ENCODE measurements at places on chromosomes 1 and 21. TPM values are rescaled to one million over a fixed set of nuclear protein-coding genes. Genes with fewer than 3 reads are reported as not detected.

- DNase-seq: no peak
Observed at GRCh38 chr1:56069824-56070223, 509.5 kb downstream of the PLPP3 start.

DNA sequence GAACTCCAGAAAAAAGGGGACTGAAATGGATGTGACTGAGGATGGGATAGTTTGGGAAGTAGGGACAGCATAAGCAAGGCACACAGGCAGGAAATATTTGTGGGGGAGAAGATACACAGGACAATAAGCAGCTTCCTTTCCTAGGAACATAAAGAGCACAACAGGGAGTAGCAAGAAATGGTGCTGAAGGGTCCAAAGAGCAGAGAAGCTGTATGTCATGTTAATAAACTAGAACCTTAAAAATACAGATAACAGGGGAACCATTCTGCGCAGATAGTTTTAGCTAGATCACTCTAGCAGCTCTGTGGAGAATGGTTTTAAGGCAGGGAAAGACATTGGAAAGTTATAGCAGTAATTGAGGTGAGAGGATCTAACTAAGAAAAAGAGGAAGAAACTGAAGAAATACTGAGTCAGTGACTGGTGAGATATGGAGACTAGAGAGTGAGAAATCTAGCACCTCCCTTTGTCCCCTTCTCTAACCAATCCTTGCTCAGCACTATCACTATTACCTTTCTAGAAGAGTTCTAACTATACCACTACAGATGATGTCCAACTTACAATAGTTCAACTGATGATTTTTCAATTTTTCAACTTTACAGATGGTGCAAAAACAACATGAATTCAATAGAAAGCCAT lies 95.0 kb downstream of the CDC42BPA start:
- no peak for DNase-seq

DNA sequence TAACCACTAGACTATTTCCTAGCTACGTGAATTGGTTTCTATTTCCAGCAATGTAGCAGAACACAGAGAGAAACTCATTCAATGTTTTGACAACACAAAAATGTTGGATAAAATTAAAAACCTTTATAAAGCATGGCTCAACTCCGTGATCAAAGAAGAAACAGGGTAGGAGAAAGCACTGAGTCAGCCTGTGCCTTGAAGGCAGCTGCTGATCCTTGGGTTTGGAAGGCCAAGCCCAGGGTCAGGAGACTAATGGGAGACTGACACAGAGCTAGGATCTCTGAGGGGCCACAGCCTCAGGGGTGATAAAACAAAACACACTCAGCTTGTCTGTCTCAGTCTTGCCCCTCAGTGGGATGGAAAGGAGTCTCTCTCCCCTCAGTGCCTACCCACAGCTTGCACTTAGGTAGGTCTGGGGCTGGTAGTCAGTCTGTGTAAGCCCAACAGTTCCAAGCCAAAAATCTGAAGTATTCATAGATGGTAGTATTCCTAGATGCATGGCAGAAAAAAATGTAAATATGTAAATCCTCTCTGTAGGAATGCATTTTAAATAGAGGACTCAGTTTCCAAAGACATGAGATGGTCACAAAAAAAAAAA lies 53.3 kb downstream of the B3GALNT2 start:
- no peak for DNase-seq

DNA sequence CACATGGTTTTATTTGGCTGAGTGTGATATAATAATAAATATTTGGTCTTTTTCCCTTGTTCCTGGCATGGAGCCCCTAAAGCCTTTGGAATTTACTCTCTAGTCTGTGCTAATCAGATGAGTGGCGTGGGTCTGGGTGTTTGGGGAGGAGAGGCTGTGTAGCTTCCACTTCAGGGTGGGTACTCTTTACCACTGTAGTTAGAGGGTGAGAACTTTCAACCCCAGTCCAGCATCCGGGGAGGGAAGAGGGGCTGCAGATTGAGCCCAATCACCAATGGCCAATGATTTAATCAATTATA lies 20.0 kb downstream of the USP25 start:
- no peak for DNase-seq

GRCh38 chr1:42214447-42214871 lies 49.9 kb upstream of the GUCA2A start:
- no peak for DNase-seq

DNA sequence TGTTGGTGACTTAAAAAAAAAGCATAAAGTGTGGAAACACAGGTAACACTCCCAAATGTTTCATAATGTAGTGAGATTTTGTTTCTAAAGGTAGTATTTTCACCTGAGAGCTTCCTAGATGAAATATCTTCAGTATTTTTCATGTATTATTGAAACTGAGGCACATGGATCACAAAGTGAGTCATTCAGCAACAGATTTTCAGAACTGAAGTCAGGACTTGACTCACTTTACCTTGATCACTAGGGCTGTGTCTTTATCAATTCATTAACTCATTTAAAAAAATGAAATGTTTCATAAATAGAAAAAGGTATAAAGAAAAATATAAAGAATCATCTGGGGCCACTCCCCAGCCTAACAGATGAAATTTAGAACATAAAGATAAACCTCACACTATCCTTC lies 66.5 kb upstream of the RCC1 start:
- no peak for DNase-seq

DNA sequence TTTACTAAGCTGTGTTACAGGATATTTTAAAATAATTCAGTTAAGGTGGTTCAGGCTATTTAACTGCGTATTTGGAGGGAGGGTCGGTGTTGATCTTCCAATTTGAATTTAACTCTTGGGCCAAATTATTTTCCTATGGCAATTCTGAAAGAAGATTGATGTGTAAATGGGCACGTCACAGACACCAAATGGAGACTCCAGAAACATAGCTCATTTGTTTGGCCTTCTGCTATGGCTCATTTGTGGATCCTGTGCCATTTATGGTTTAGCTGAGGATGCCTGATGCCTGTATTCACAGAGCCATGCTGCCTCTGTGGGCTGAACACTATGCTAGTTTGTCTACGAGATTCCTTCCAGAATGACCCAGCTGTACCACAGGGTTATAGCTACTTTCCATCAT lies 70.6 kb downstream of the PTGER3 start:
- DNase-seq: no peak

- no peak for DNase-seq
Observed at GRCh38 chr1:229600229-229600628, 25.7 kb downstream of the TAF5L start.

DNA sequence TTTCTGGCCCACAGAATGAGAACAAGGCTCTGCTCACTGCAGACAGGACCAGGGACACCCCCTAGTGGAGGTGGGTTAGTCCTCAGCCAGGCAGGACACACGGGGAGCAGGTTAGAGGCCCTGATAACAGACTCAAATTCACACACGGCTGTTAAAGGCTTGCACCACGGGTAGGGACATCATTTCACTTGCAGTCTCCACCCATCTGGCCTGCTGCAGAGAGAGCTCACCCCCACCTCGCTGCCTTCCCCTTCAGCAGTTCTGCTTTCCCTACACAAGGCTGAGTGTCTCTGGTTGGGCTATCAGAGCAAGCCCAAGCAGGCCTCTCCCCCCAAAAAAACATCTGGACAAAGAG lies 20.6 kb downstream of the MEF2D start:
- DNase-seq: no peak

- DNase-seq: no peak
Observed at GRCh38 chr1:211752951-211753486, 77.5 kb downstream of the LPGAT1 start.

GRCh38 chr21:45550522-45551210 lies 8.4 kb upstream of the SLC19A1 start:
- peak; percentile 66 for DNase-seq

- DNase-seq: no peak
Observed at GRCh38 chr1:109304226-109304920, 2.4 kb downstream of the MYBPHL start.

GRCh38 chr1:19390166-19390850 lies 78.2 kb downstream of the SLC66A1 start:
- no peak for DNase-seq

DNA sequence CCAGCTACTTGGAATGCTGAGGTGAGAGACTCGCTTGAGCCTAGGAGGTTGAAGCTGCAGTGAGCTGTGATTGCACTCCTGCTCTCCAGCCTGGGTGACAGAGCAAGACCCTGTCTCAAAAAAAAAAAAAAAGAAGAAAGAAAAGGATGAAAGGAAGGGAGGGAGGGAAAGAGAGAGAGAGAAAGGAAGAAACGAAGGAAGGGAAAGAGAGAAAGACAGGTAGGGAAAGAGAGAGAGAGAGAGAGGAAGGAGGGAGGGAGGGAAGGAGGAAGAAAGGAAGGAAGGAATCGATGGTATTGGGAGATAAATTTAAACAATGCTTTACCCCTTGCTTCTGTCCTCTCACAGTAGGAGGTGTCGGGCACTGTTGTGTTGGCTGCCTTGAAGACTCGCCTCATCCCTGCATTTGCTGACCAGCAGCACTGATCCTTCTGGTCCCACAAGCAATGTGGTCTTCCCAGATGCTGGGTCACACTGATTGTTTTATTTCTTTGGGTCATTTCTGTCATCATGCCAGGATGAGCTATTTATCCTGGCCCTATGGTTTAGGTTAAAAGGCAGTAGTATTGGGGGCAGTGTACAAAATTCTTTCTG lies 30.9 kb downstream of the GPR137B start:
- DNase-seq: no peak

DNA sequence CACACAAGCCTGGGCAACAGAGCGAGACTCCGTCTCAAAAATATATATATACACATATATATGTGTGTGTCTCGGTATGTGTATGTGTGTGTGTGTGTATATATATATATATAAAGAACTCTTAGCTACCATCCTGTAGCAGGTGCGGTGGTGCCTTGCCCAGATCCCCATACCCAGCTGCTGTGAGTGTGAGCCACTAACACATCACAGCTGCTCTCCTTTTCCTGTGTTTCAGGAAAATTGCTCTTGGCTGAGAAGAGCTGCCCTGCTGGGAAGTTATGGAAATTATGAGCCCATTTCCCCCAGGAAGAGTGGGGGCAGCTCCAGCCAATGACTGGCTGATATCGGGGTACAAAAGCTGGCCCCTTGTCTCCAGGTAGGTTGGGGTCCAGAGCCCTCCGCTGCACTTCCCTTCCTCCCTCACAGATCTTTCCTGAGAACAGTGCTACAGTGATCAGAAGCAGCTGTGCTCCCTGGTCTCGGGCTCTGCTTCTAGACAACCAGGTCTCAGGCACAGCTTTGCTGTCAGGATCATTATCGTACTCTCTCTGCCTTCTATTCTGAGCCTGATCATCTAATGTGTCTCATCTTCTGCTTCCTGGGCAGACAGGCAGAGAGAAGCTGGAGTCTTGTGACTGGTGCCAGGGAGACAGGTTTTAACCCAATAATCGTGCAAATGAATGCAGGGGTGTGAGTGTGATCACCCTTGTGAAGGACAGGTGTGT lies 109.6 kb upstream of the ZNF678 start:
- no peak for DNase-seq

GRCh38 chr1:67496329-67496728 lies 66.1 kb upstream of the SERBP1 start:
- no peak for DNase-seq

- no peak for DNase-seq
Observed at GRCh38 chr1:26574018-26574417, 44.5 kb downstream of the RPS6KA1 start.

- no peak for DNase-seq
Observed at GRCh38 chr1:238466459-238466858, 575.7 kb upstream of the ZP4 start.

DNA sequence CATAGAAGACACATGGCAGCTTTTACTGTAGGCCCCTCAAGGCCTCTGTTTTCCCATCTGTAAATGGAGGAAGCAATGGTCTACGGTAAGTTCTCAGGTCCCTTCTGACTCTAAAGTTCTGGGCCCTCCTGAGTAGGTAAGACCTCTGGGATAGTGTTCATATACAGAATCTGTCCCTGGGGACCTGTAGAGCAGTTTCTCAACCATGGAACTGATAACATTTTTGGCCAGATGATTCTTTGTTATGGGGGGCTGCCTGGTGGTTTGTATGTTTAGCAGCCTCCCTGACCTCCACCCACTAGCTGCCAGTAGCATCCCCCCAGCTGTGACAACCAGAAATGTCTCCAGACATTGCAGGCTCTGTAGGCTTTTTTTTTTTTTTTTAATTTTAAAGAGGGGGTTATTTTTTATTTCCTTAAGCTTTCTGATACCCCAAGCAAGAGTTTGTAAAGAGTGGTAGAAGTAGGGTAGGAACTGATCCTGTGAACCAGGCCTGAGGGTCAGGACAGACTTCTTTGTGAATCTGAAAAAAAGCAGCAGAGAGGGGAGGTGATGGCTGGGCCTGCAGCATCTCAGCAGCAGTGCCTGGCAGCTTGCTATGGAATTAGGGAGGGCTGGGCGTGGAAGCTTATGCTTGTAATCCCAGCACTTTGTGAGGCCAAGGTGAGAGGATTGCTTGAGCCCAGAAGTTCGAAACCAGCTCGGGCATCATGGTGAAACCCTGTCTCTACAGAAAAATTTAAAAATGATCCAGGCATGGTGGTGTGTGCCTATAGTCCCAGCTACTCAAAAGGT lies 20.2 kb upstream of the TCEA3 start:
- no peak for DNase-seq

DNA sequence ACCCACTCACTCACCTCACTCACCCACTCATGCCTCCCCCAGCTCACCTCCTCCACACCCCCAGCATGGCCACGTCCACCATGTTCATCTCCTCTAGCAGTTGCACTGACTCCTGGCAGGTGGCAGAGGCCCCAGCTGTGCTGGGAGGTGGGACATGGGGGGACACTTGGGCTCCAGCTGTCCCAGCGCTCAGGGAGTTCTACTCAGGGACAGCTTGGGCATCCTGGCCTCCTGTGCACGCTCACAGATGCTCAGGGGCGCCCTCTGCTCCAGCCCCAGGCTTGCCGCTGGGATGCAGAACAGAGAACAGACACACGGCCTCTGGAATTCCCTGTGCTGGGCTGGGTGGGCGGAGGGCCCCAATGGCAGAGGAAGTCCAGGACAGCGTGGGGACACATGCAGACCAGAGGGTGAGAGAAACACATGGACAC lies 5.2 kb downstream of the KRTAP10-8 start:
- peak; percentile 55 for DNase-seq

DNA sequence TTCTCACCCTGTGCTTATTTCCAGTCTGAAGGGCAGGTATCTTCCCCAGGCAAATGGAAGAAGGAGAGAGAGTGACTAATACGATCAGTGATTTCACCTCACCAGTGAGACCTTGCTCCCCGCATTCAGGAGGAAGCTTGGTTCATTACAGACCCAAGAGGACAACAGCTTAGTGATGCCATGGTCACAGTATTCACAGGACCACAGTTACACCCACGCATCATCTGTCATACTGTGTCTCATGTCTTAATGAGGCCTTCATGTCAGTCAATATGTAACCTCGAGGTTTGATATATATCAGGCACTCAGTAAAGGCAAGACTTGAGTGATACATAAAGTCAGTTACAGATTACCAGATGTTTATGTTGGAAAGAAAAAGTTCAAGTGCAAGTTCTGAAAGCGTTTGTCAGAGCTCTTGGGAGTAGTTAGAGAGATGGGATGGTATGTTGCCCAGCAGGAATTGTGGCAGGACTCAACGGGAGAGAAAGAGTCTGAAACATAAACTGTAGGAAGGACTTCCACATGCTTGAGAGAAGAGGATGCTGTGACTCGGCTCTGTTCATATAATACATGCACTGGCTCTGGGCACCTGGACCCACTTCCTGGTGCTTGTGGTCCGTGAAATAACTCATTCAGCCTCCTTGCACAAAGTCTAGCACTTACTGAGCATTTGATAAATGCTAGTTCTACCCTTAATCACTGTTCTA lies 33.3 kb downstream of the GNPAT start:
- DNase-seq: no peak

GRCh38 chr1:24927988-24928688 lies 1.9 kb downstream of the RUNX3 start:
- no peak for DNase-seq

Gene OR2T11
- not detected for total RNA-seq

Gene FOXO6
- total RNA-seq: 1.1 TPM

Gene SLC9C2
- not detected for total RNA-seq

Gene NBPF4
- total RNA-seq: not detected

Gene SYT2
- 0.16 TPM for total RNA-seq

Gene IL19
- not detected for total RNA-seq

Gene SLC5A9
- not detected for total RNA-seq

Gene FAM78B
- 2.8 TPM for total RNA-seq

All from sigmoid colon (tissue), 7 donors.